ENCODE measurements at places on chromosomes 4 and X.

GRCh38 chrX:41258871-41259270 is 75.1 kb upstream of the DDX3X start:
- DNase-seq: no peak

- no peak for DNase-seq
Observed at GRCh38 chr4:78002260-78002659, 54.9 kb upstream of the FRAS1 start.

GRCh38 chr4:72394012-72394663 is 174.9 kb downstream of the ADAMTS3 start:
- DNase-seq: no peak

DNA sequence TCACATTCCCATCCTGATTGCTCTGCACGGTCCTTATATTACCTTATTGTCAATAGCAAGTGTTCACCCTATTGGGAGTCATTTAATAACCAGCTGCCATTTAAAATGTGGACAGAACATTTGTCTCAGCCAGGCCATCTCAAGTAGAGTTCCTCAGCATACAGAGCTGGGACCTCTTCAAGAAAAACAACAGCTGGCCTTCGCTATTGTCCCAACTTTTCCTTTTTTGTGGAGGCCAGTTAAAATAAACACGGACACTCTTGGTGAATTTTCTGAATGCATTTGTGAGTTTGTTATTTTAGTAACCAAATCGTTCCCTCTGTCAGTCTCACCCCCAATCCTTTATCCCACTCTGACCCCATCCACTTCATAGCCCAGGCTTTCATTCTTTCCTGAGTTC is 395.3 kb upstream of the PITX2 start:
- DNase-seq: no peak

DNA sequence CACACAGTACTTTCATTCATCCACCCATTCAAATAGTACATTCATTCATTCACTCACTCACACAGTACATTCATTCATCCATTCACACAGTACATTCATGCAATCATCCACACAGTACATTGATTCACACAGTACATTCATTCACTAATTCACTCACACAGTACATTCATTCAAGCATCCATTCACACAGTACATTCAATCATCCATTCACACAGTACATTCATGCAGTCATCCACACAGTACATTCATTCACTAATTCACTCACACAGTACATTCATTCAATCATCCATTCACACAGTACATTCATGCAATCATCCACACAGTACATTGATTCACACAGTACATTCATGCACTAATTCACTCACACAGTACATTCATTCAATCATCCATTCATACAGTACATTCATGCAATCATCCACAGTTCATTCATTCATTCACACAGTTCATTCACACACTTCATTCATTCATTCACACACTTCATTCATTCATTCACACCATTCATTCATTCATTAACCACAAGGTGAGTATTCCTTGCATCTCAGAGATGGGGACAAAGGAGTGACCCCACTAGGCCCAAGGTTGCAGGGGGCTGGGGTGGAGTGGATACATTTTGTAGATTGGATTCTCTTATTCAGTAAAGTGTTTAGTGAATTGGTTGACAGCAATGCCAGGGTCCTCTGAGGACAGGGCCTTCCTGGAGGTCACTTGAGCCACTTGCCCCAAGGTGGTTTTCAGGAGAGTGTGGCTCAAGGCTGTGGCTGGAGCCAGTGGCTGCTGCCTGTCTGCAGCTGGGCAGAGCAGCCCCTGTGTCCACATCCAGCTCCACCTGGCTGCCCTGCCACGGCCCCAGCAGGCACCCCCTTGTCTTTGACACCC is 4.3 kb upstream of the SPON2 start:
- DNase-seq: no peak

DNA sequence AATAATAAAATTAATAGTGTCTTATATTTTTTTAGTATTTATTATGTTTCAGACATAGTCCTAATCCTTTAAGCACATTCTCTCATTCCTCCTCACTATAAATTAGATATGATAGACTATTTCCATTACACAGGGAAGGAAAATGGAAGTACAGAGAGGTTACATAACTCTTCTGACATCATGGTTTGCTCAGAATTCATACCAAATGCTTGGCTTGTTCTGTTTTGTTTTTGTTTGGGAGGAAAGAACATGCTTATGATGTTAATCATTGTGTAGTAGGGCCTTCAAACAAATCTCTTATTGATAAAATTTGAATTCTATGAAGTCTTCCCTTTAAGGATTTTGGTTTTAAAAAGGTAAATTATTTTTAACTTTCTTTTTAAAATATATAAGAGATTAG is 59.5 kb downstream of the RXFP1 start:
- DNase-seq: no peak

DNA sequence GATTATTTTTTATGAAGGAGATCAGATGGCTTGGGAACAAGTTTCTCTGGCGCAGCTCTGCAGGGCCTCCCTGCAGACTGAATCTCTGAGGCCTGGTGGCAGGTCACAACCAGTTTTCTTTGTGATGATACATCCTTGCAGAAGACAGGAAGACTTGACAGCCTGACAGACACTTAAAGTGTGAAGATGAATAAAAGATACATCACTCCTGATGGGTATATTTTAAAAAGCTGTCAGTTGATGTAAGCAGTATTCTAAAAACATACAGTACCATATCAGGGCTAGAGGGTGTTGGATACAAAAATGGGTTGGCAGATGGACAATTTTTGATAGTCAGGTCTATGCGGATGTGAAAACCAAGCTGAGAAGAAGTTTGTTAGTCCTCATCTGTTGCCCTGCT is 239.5 kb downstream of the LHFPL1 start:
- no peak for DNase-seq

- no peak for DNase-seq
Observed at GRCh38 chrX:103212749-103213457, 2.0 kb upstream of the BEX4 start.

DNA sequence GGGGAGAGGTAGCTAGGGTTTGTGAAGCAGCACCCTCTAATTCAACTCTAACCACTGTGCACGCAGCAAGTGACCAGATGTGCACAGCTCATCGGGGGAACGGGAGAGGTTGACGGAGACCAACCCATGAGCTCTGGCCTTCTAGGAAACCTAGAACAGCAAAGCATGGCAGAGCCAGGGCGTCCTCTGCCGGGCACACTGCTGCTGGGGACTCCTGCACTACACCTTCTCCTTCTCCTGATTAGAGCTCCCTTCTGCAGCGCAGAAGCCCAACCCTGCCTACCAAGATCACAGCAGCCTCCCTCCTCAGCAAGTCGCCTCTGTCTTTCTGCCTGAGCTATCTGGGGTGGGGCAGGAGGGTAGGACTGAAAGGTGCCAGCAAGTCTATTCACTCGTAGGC is 252.3 kb upstream of the PSAPL1 start:
- no peak for DNase-seq

- DNase-seq: no peak
Observed at GRCh38 chr4:57187246-57187645, 77.1 kb upstream of the IGFBP7 start.

DNA sequence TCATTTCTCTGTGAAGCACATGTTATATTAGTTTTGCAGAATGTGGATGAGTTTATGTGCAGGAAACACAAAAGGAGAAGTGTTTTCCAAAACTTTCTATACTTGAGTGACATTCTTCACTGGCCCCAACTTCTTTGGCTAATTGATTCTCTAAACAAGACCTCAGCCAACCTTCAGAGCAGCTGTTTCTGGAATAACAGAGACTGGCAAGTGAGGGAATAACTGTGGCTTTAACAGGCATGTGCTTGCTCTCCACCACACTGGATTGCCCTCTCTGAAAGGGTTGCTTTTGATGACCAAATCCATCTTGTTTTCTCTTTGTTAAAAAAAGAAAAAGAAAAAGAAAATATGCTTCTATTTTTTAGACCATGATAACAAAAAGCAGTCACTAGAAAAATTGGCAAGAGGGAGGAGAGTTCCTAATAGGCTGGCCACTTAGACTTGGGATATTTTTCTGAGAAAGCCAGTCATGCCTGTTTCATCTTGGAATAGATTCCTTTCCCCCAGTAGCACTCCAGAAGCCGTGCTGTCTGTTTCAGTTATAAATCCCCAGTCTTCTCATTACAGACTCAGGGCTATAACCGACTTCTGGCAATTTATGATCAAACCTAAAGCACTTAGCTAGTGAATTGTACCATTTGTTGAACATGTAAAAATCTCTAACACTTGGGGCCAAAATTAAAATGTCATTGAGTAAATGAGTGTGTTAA is 295.0 kb upstream of the NR3C2 start:
- no peak for DNase-seq

DNA sequence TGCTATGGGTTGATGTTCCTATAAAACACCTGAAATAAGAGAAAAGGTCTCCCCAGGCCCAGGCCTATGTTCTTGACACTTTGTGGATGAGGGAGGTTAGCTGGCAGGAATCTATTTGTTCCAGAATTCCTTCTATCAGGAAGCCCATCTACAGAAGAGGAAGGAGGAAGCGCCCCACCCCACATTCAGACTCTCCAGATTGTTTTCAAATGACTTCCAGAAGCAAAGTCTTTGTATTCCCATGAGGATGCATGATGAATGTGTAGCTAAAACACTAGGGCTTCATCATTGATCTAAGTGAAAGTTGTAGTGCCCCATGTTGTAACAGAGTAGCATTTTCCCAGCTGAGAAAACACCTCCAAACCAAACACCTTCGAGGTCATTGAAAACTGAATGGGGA is 16.4 kb downstream of the OTC start:
- DNase-seq: no peak

GRCh38 chr4:26360864-26361263 is 40.0 kb downstream of the RBPJ start:
- no peak for DNase-seq

DNA sequence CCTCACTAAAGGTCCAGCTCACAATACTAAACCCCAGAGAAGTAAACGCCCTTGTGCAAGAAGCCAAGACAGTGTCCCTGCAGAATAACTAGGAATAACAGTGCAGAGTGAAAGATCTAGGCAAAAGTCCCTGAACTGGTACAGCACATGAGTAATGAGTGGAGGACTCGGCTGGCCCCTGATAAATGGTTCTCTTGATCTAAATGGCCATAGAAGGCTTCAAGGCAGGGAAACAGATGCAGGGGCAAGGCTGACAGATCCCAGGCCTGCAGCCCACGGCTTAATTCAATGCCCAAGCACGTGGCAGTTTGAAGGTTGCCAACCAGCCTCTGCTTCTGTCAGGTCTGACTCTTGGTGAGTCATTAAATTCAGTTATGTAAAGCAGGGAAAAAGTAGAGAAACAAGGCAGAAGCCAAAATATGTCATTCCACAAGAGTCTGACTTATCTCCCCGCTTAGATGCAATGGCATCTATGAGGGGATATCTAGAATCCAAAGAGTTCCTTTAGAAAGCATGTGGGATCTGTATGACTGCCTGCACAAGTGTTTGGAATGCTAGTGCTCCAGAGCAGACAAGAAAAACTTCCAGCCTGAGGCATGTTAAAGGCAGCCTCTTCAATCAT is 121.3 kb downstream of the PRDM5 start:
- DNase-seq: no peak

DNA sequence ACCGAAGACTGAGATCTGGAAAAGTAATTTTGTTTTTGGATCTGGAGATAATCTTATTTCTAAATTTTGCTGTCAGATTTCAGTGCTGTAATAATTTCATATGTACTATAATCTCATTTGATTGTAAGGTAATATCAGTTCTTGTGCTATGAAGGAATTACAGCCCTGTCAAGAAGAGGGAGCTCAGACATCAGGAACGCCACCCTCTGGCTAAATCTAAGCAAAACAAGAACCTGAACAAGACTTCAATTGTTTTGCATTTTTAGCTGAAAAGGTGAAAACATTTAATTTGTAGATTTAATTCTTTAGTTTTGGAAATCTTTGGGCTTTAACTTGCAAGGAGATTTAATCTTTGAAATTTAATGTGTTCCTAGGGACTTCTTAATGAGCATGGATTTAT is 525.4 kb upstream of the HS3ST1 start:
- DNase-seq: no peak

- DNase-seq: no peak
Observed at GRCh38 chrX:19096586-19096985, 25.7 kb downstream of the ADGRG2 start.

- DNase-seq: no peak
Observed at GRCh38 chrX:112841820-112842157, 1.2 kb upstream of the AMOT start.

Data from stimulated activated CD4-positive, alpha-beta T cell treated with anti-CD3 and anti-CD28 coated beads, TNF-alpha, amount 100 ng/mL, for 1 hour (primary cell).